ENCODE measurements at places on chromosomes 5 and 9.

DNA sequence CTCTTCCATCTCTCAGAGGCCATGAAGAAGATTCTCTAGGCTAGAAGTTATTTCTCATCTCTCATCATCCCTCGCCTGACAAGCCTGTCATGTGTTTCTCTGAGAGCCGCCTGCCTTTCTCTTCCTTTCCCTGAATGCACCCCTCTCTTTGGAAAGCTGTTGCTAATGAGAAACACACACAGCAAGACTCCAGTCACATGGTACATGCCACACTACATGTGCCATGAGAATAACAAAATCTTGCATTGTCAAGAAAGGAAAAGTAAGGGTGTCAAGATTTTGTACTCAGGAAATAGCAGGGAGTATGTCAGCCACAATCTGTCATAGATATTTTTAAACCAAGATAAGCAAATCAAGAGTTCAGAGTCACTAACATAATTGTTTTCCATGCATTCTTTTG is 8.9 kb downstream of the AGXT2 start:
- no peak for DNase-seq

DNA sequence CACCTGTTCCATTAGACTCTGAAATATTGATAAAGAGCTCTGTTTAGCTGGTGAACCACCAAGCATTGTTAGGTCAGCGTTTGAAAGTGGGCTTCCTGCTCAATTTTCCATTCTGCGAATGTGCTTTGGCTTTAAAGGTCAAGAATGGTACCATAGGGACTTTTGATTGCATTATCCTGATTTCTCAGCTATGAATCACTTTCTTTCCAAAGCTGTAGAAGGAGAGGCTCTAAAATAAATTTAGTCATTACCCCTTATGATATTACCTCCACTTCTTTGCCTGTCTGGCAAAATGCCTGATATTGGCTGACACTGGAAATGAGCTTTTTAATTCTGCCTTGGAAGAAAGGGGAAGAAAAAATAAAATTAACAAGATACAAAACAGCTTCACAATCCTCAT is 237.2 kb upstream of the CTNND2 start:
- DNase-seq: no peak

- peak; percentile 56 for DNase-seq
Measured at GRCh38 chr5:176658007-176658599, 10.8 kb downstream of the TSPAN17 start.

GRCh38 chr9:131418143-131419025 is 24.5 kb downstream of the PRRC2B start:
- DNase-seq: no peak

GRCh38 chr5:107319901-107320300 is 350.8 kb downstream of the EFNA5 start:
- no peak for DNase-seq

GRCh38 chr5:163033656-163034055 is 403.7 kb upstream of the CCNG1 start:
- no peak for DNase-seq

- no peak for DNase-seq
Measured at GRCh38 chr5:68431186-68431585, 215.6 kb downstream of the PIK3R1 start.

DNA sequence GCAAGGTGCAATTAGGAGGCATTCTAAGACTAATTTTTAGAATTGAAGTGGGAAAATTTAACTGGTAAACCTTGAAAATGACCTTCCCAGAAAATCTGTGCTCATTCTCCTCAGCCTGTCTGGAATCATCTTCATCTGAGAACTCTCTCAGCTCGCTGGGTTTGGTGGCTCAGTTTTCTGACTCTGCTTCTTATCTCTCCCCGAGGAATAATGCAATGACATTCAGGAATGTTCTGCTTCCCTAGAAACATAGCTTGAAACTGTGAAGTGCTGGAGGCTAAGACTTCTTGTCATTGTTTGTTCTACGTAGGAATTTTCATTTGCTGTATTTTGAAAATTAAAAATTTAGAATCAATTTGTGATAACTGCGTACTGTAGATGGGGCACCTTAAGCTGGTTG is 86.6 kb downstream of the KCNN2 start:
- DNase-seq: no peak

- DNase-seq: no peak
Measured at GRCh38 chr9:79300068-79300467, 271.7 kb upstream of the TLE4 start.

DNA sequence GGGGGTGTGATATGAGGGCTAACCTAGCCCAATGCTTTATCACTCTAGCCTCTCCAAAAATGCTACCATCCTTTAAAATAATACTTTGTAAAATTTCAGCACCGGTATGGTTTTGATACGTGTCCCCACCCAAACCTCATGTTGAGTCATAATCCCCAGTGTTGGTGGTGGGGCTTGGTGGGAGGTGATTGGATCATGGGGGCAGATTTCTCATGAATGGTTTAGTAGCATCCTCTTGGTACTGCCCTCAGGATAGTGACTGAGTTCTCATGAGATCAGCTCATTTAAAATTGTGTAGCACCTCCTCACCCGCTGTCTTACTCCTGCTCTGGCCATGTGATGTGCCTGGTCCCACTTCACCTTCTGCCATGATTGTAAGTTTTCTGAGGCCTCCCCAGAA is 35.0 kb upstream of the ANKH start:
- DNase-seq: no peak

GRCh38 chr9:125505988-125506438 is 201.0 kb downstream of the MAPKAP1 start:
- no peak for DNase-seq

DNA sequence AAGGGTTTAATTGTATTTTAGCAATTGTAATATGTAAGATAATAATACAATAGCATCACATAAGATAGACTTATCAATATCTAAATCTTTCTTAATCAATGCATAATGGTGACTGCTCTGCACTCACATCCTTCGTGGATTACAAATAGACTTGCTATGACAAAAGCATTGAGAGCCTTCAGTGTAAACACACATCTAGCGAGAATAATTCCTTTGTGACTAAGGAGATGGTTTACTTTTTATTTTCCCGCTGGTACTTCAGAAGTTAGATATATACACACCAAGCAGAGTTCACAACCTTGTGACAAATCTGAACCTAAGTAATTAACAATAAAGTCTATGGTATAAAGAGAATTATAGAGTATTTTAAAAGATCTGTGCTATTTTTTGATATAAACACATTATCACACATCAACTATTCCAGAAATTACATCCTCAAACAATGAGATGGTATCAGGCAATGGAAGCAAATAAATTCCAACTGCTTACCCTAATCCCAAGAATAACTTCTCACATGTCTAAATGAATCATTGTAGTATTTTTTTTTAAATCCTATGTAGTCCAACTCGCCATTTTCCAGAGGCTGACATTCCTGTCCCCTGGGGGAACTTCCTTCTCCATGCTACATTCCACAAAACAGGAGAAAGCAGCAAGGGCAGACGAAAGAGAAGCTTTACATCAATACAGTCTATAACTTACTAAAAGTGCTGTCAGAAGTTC is 51.2 kb downstream of the MAPKAP1 start:
- DNase-seq: no peak

GRCh38 chr9:133647765-133648469 is 11.8 kb downstream of the DBH start:
- DNase-seq: no peak

DNA sequence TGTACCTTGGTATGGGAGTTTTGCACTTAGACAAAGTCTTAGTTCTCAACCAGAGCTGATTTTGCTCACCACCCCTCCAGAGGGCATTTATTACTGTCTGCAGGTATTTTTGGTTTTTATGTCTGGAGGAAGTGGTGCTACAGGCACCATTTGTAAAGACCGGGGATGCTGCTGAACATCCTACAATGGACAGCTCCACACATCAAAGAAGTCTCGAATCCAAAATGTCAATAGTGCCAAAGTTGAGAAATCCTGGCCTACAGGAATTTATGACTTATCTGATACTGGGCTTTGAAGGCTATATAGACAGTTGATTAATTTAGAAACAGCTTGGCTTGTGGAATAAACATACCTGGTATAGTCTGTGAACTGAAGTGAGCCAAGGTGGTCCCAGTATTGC is 137.5 kb downstream of the PIP5K1B start:
- DNase-seq: no peak

- DNase-seq: no peak
Measured at GRCh38 chr5:36526537-36526936, 79.9 kb upstream of the SLC1A3 start.

DNA sequence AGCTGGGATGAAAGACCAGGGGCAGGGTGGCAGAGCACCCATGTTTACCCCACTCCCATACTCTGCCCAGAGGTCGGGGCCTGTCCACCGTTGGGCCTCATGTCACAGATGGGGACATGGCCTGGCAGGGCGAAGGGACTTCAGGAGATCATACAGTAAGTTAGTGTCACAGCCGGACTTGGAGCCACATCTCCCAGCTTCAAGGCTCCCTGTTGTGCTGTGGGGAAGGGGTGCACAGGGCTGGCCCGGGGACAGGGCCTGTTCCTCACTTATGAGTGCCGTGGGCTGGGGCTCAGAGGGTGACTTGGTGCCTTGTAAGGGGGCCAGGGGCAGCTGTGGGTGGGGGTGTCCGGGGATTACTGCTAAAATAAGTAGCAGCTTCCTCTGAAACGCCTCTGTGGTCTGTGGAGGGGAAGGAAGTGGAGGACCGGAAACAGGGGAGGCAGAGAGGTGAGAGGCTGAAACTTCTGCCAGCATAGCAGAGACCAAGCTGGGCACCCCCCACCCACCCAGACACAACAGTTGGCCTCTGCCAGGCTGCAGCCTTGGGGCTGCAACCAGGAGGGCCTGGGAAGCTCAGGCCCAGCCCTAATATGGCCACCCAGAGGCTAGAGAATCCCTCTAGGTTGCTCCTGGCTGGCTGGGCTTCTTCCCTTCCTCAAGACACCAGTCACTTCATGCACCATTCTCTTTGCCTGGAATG is 41.1 kb upstream of the NEK6 start:
- peak; percentile 52 for DNase-seq

DNA sequence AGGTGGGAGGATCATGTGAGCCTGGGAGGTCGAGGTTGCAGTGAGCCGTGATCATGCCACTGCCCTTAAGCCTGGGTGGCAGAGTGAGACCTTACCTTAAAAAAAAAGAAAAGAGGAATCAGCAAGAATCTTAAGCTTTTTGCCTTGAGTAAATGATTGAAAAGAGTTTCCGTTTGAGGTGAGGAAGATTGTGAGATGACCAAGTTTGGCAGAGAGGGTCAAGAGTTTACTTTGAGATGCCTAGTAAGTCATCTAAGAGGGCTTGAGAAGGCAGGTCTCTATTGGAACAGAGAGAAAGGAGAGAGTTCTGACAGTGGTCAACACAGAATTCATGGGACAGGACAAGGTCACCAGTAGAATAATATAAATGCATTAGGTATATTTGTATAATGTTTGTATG is 572.1 kb downstream of the TLE4 start:
- DNase-seq: no peak

All from activated T-cell treated with anti-CD3 and anti-CD28 coated beads for 48 hours (primary cell).